ENCODE measurements at places on chromosomes 1 and 21.

DNA sequence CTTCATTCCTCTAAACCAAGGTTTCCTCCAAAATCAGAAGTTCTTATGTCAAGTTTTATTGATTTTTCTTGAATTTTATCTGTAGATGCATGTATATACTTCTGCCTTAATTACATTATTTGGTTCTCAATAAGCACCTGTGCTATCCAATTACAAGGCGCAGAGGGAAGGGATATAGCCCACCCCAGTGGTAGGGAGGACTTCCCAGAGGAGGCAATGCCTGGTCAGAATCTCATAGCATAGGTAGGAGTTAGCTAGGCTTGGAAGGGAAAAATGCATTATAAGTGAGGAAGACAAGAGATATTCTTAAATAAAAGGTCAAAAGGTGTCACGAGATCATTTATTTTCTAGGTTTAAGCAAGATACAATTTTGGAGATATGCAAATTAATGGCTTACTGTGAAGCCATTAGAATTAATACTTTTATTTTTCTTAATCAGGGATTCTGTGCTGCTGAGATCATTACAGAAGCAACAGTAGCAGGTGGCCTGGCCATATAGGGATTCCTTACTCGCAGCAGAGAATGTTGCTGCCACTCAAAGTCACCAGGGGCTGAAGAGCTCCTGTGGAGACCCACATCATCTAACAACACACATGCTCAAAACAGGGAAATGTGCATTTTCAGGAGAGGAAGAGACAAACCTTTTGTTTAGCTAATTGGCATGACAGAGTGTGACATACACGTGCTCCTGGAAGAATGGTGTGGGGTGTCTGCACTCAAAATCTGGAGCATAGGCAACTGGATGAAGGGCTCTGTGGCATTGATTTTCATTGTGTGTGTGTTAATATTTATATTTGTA, 178.3 kb downstream of the ATG4C start:
- no peak for DNase-seq

DNA sequence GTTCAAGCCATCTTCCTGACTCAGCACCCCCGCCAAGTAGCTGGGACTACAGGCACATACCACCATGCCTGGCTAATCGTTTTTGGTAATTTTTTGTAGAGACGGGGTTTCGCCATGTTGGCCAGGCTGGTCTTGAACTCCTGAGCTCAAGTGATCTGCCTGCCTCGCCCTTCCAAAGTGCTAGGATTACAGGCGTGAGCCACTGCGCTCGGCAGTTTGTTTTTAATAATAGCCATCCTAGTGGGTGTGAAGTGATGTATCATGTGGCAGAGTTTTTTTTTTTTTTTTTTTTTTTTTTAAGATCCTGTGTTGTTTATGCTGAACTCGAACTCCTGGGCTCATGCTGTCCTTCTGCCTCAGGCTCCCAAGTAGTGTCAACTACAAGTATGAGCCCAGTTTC, 51.8 kb downstream of the SPEN start:
- DNase-seq, result no peak

DNA sequence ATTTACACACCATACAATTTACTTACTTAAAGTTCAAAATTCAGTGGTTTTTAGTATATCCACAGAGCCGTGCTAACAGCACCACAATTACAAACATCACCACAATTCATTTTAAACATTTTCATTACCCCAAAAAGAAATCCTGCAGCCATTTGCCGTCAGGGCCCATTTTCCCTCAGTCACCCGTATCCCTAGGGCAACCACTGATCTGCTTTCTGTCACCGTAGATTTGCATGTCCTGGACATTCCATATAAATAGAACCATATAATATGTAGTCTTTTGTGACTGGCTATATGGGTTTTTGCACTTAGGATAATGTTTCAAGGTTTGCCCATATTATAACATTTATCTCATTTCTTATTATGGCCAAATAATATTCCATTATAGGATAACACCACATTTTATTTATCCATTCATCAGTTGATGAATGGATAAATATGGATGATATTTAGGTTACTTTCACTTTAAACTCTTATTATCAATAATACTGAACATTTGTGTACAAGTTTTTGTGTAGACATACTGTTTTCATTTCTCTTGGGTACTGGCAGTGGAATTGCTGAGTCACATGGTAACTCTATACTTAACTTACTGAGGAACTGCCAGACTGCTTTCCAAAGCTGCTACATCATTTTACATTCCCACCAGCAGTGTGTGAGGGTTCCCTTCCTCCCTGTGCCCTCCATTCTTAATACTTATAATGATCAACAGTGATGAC, 68.9 kb downstream of the ST3GAL3 start:
- peak; percentile 59 for DNase-seq

DNA sequence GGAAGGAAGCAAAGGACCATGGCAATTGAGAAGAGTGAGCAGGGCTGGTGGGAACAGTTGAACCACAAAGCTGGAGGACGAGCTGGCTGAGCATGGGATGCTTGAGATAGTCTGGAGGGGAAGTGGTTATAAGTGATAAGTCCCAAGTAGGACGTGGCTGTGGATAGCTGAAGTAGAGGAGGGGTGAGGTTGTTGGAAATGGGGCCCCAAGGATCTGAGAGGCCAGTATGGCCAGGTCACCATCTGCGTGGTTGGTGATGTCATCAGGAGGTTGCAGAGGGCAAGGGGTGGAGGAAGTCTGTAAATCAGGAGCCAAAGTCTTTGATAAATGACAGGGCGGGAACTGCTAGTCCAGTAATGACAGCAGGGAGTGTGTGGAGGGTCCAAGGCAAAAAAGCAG, 11.0 kb upstream of the REN start:
- DNase-seq, result peak; percentile 24

GRCh38 chr1:112359961-112360767, 35.9 kb upstream of the CTTNBP2NL start:
- DNase-seq, result peak; percentile 74

DNA sequence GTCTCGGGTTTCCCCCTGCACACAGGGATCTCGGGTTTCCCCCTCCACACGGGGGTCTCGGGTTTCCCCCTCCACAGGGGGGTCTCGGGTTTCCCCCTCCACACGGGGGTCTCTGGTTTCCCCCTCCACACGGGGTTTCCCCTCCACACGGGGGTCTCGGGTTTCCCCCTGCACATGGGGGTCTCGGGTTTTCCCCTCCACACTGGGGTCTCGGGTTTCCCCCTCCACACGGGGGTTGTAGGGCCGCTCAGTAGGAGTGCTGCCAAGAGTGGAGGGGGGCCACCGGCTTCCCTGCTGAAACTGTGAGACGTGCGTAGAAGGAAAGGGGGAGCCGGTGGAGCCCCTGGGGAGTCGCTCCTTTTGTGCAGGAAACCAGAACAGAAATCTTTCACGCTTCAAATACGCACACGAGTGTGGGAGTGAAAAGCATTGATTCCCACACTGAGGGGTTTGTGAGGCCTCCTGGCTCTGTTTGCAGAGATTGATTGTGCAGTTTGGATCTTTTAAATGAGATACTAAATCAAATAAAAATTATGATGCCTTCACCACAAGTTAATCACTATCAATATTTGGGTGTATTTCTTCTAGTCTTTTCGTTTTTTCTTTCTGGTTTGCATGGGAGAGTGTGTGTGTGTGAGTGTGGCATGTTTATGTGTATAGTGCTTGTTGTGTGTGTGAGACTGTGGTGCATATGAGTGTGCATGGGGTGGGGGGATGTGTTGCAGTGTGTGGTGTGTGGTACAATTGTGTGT, 54.3 kb upstream of the TRAPPC10 start:
- no peak for DNase-seq

GRCh38 chr1:41293779-41294178, 51.7 kb upstream of the SCMH1 start:
- DNase-seq, result no peak

- DNase-seq, result peak; percentile 26
Measured at GRCh38 chr1:12620488-12620865, 2.5 kb upstream of the DHRS3 start.

Measured in EL (cell line).